ENCODE measurements at places on chromosomes 11 and 22.

DNA sequence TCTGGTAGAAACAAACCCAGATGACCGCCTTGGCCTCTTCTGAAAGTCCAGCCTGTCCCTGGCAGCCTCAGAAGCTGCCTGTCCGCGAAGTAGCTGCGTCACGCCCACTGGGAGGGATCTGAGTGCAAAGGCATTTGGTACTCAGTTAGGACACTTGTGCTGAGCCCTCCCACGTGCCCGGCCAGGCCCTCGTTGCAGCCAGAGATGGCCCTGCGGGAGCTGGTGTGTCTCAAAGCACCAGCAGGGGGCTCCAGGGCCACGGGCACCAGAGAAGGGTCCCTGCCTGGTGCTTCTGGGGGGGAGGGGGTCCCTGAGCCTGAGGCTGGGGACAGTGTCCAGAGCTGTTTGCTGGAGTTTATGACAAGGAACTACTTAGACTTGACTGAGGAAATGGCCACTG, 5.8 kb downstream of the SELENOO start:
- no peak for DNase-seq

GRCh38 chr11:46309814-46310259, 32.4 kb downstream of the CREB3L1 start:
- peak; percentile 46 for DNase-seq

DNA sequence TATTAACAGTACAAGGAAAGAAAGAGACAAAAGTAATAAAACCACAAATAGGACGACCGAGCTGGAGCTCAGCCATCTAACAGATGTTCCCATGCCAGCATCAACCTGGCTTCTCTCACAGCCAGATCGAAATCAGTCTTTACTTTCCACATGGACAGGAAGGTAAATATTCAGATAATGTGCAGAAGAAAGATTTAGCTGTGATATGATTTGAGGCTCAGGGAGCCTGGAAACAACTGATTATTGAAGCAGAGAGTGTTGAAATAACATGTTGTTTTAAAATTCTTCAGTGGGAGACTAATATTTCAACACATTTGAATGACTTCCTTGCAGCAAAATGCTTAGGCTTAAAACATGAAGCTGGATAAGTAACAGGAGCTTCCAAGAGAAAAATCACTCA, 546.8 kb downstream of the ETS1 start:
- DNase-seq = no peak

DNA sequence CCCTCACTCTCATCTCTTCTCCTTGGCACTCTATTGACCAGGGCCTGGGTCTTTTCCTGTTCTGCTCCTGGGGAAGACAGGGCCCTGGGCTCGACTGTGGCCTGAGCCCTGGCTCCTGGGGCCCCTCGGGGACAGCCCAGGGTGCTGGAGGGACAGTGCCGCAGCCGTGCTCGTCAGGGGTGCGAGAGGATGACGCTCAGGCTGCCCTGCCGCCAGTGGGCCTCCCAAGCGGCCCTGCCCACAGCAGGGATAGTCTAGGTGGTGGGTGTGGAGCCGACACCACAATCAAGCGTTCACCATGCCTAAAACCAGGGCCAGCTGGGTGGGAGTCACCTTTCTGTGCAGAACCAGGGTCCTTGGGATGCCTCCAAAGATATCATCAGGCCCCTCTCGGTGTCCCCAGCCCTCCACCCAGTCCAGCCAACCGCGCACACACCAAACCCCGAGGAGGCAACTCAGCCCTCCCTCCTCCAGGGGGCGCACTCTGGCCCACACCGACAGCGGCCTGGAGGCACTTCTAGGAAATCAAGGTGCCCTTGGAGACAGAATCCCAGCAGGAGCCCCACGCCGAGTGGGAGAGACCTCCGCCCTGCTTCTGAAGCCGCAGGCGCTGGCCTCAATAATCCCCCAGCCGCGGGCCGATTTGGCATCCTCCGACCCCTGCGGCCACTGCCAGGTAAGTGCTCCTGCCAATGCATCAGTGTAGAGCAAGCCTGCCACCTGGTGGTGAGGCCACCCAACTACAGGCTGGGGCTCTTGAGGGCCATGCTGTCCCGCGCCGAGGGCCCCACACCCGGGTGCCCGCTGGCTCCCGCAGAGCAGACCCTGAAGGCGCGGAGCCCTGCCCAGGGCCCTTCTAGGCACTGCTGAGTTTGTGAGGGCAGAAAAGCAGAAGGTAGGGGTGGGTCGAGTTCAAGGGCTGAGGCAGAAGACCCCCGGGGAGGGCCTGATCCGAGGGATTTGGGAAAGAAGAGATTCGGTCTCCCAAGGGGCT, 496.4 kb downstream of the BUD13 start:
- peak; percentile 85 for DNase-seq

Data from RPMI8226 (cell line).